ENCODE measurements at places on chromosomes 7 and 10. TPM values are rescaled to one million over a fixed set of nuclear protein-coding genes. Genes with fewer than 3 reads are reported as not detected.

CALN1 gene
- total RNA-seq, result 2.3 TPM

MBL2 gene
- total RNA-seq, result not detected

OR9A2 gene
- 1.0 TPM for total RNA-seq

ZNF282 gene
- 3.2 TPM for total RNA-seq

DNA sequence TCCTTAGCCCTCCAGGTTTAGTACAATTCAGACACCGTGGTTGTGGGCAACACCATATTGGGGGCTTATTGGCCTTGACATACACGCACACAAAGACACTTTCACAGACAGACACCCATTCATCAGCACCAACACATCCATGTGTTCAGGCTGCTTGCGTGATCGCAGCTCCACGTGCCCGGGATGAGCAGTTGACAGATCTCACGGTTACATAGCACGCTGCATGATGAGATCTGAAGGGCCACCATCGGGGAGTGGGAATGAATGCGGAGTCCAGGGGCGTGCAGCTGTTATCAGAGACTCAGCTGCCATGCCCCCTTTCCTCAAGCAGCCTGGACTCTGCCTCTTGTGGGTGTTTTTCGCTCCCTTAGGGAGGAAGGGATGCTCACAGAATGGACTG, 285.2 kb downstream of the USP6NL start:
- DNase-seq, result no peak
- no peaks in the 10 kb centered on the region for H3K36me3 ChIP-seq
- no peak overlapping the region for H3K4me3 ChIP-seq
- H3K27me3 ChIP-seq, result no peaks in the 10 kb centered on the region
- no peaks in the 10 kb centered on the region for H3K4me1 ChIP-seq

All from uterus (tissue), 4 donors.